ENCODE measurements at places on chromosomes 11 and 22.
A peak's percentile ranks its signal among the peaks of the same experiment; 100 is the strongest.

DNA sequence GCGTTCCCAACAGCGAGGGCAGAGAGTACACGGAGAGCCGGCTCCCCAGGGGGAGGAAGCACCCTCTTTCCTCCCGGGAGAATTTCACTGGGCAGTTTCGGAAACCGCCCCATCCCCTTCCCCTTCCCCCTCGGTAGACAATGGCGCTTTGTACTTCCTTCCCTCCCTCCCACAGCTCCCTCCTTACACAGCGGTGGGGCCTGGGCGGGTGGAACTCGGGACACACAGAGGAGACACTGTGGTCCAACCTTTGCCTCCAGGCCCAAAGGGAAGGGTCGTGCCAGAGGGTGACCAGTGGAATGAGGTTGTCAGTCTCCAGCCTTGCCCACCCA lies 4.3 kb downstream of the SMTN start:
- DNase-seq: peak; percentile 88

DNA sequence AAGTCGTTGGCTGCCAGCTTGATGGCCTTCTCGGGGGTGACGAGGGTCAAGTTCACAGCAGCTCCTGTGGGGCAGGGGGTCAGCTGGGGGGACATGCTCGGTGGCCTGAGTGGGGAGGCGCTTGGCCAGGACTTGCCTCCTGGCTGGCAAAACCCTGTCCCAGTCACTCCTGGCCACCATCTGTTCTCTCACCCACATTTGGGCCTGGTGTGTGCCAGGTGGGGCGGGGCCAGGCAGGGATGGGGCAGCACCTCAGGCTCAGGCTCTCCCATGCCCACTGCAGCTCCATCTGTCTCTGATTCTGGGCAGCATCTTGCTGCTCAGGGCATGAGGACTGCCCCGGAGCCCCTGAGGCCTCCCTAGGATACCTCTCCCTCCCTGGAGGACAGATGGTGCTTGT lies 3.7 kb upstream of the CEND1 start:
- DNase-seq: no peak

DNA sequence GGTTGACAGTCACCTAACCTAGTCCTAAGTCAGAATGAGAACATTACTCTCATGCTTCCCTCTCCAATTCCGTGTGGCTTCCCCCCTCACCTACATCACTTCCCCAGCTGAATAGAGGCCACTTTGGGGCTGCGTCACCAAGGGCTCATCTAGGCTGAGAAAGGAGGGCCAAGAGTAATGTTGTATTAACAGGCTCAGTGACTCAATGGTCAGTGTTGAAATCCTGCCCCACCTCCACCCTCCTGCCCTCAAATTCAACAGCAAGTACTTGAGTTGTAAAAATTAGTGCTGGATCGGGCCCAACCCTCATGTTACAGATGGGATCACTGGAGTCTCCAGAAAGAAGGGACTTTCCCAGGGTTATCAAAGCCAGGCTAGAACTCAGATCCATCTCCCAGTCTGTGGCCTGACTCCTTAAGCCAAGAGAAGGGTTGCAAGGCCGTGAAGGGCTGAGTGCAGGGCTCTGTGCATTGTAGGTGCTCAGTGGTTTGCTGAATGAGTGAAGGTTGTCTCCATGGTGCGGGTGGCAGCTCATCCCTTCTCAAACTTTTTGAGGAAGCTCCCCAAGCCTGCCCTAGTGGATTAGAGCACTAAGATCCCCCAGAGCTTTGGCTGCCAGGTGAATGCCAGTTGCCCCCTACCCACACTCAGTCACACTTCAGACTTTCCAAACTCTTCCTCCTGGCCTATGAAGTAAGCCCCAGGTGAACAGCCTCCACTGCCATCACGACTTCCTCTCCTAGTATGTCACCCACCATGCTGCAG lies 3.2 kb downstream of the DGAT2 start:
- no peak for DNase-seq

DNA sequence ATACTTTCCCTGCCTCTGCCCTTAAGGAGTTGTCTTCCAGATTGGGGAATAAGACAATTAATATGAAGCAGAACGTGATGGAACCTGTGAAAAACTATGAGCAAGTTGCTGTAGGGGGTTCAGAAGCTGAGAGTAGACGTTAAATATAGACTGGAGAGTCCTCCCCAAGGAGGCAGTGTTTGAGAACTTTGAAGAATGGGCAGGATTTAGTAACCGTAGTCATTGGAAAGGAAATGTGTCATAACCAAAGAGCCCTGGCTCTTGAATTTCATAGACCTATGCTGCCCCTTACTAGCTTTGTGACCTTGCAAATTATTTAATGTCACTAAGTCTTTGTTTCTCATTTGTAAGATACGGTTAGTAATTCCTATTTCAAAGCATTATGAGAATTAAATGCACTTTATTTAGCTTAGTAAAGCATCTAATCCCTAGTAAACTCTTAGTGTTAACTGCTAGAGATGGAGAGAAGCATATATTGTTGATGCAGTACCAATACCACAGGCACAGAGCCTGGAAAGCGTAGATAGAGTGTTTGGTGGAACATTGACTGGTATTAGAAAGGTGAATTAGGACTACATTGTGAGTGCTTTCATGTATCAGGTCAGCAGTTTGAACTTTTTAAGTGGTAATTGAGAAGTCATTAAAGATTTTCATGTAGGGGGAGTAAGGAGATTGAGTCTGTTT lies 54.1 kb downstream of the MCAM start:
- no peak for DNase-seq

DNA sequence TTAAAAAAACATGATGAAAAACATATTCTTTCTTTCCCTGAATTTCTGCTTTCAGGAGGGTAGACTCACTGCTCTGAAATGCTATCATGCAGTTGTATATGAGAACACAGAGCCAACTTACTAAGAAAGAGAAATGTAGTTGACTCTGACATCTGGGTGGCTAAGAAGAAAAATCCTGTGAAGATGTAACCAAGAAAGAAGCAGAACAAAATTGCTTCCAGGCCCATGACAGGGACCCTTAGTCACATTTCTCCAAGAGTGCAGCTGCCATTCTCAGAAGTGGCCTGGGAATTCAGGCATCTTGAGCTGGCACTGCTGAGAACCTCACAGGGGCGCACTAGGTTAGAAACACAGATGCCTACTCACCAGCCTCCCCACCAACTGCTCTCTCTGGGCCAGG lies 73.6 kb downstream of the RPL27A start:
- DNase-seq: no peak

- DNase-seq: no peak
Observed at GRCh38 chr22:39716534-39716933, 146.0 kb downstream of the CACNA1I start.

- DNase-seq: no peak
Observed at GRCh38 chr11:36751335-36751781, 153.3 kb upstream of the RAG2 start.

DNA sequence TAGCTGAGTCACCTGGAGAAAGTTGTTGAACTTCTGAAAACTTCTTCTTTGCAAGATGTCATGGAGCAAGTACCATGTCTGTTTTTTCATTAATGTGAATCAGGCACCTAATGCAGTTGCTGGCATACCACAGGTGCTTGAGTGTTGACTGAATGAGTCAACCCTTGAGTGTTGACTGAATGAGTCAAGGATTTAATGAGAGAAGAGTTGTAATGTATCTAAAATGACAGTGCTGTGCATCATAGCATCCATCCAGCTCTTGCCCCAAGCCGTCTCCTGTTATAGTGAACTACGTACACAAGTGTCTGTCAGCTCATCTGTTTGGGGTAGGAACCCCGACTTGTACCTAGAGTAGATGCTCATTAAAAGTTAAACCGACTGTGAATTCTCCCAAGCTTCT lies 93.1 kb downstream of the CWC15 start:
- no peak for DNase-seq

DNA sequence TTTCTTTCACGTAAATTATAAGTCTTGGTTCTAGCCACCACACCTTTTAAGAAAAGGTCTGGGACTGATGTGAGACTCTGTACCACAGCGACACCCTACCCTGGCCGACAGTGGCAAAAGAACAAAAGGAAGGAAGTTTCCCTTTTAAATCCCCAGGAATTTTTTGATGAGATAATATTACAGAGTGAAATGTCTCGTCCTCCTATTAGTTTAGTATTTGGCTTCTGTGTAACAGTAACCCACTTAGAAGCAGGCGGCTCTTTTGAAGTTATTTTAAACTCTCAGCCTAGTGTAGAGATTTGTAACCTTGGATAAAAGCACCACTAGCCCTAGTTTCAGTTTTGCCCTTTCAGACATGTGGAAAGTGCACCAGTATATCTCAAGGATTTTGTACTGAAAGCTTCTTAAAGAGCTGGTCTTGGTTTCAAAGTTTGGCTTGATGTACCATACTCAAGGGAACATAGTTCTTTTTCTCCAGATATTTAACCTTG lies 84.1 kb downstream of the C22orf31 start:
- DNase-seq: no peak

DNA sequence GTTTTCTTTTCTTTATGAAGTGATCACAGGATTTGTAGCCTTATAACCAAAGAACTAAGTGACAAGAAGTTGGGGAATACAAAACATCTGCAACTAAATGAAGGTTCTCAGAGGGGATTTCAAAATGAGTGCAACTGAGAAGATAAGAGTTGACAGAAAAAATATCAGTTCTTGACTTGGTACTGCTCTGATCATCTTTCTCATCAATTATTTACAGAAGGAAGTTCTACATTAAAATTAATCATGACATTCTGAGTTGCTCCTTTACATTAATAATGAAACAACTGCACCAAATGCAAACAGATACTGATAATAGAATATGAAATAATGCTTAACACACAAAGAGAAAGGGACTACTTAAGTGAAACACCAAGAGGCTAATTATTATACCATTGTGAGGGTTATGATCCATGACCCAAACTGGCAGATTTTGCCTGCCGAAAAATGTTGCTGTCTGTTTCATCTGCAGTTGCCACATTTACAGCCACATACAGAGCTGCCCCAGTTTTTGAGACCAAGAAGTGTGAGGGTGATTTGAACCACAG lies 561.9 kb upstream of the ANO5 start:
- DNase-seq: no peak

- no peak for DNase-seq
Observed at GRCh38 chr11:12263141-12263693, 114.2 kb upstream of the PARVA start.

DNA sequence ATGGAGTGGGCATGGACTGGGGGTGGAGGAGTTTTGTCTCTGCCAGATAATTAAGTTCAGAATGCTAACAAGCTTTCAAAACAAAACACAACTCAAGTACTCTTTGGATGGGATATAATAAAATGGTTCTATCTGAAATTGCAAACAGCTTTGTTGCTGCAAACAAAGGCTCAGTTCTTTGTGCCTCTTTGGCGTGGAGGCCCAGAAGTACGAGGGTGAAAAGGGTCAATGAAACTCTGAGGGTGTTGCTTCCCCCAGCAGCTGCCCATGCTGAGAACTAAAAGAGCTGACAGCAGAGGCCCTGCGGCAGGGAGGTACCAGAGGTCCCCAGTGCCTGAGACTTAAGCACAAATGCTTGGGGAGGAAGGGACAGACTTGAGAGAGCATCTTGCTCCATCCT lies 26.5 kb upstream of the IGSF22 start:
- no peak for DNase-seq

- peak; percentile 43 for DNase-seq
Observed at GRCh38 chr11:66418168-66418985, 2.5 kb upstream of the NPAS4 start.

GRCh38 chr11:17613983-17614382 lies 66.9 kb downstream of the OTOG start:
- DNase-seq: no peak

DNA sequence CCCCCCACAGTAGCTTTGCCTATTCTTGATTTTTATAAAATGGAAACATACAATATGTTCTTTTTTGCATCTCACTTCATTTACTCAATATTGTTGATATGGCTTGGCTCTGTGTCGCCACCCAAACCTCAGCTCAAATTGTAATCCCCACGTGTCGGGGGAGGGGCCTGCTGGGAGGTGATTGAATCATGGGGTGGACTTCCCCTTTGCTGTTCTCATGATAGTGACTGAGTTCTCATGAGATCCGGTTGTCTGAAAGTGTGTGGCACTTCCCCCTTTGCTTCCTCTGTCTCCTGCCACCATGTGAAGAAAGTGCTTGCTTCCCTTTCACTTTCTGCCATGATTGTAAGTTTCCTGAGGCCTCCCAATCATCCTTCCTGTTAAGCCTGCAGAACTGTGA lies 431.3 kb downstream of the MN1 start:
- no peak for DNase-seq

DNA sequence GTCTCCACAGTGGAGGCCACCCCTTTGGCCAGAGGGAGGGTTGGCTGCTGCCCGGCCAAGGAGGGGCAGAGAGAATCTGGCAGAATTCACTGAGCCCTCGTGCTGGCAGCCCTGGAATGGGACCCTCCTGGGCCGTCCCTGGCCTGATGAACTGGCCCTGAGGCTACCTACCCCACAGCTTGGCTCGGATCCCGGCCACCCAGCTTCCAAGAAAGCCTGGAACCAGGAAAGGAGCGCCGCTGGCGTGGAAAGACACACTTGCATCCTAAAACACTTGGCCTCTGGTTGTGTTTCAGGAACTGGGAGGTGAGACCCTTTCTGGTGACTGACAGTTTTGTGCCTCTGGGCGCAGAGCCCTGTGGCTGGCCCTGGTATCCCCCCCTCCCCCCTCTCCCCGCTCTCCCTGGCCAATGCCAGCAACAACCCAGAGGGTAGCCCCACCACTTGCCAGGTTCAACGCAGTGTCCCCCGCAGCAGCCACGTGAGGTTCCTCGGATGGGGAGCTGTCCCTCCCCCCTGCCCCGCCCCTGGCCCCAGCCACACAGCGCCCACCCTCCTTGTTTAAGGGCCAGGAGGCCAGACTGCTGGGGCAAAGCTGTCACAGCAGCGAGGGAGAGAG lies 693 bp downstream of the NFAM1 start:
- no peak for DNase-seq

DNA sequence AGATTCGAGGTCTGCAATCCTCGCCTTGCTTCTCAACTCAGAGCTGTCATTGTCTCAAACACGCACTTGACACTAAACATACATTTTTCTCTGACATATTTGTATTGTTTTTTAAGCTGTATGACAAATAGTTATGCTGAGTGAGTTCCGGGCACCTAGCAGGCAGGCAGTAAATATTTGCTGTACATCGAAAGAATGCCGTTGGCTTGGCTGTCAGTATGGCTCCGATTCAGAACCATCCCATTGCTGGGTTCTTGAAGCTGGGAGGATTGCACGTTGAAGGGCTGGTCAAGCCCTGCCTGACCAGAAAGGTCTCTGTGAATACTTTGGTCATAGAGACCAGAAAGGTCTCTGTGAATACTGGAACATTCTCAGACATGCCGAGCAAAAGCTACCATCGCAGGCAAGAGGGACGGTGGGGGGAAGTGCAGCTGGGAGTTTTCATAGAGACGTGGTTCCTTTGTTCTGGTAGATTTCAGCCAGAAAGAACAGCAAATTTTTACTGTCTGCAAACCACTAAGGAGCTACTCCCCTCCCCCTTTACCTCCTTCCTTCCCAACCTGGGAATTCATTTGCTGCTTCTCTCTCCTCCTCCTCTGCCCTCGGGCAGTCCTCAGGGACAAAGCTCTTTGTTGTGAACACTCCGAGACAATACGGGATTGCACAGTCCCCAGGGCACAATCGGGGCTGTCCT lies 202.2 kb upstream of the SORL1-AS1 start:
- no peak for DNase-seq

- no peak for DNase-seq
Observed at GRCh38 chr11:82792822-82793569, 59.3 kb upstream of the FAM181B start.
